ENCODE measurements at places on chromosomes 2 and 18.

- no peak for DNase-seq
Observed at GRCh38 chr18:11522992-11523391, 86.4 kb upstream of the SLC35G4 start.

- DNase-seq, result no peak
Observed at GRCh38 chr2:196431957-196432356, 207.6 kb upstream of the CCDC150 start.

- no peak for DNase-seq
Observed at GRCh38 chr18:22168360-22168921, 948 bp upstream of the GATA6 start.

DNA sequence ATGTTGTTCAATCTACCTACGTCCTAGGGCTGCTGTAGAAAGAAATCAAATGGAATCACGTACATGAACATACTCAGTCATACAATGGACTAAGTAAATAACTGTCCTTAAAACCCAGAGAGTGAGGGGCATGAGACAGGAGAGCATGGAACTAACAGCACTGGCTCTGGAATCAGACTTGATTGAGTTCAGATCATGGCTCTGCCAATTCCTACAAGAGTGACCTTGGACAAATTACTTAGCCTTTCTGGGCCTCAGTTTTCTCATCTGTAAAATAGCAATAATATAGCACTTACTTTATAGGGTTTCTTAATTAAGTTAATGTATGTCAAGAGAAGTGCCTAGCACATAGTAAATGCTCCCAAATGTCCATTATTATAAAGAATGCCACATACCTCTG is 106.8 kb downstream of the HNRNPLL start:
- no peak for DNase-seq

- no peak for DNase-seq
Observed at GRCh38 chr2:178287652-178288344, 93.5 kb downstream of the OSBPL6 start.

GRCh38 chr2:120267348-120267747 is 14.7 kb downstream of the RALB start:
- no peak for DNase-seq

GRCh38 chr2:236743039-236743920 is 173.7 kb downstream of the ACKR3 start:
- no peak for DNase-seq

DNA sequence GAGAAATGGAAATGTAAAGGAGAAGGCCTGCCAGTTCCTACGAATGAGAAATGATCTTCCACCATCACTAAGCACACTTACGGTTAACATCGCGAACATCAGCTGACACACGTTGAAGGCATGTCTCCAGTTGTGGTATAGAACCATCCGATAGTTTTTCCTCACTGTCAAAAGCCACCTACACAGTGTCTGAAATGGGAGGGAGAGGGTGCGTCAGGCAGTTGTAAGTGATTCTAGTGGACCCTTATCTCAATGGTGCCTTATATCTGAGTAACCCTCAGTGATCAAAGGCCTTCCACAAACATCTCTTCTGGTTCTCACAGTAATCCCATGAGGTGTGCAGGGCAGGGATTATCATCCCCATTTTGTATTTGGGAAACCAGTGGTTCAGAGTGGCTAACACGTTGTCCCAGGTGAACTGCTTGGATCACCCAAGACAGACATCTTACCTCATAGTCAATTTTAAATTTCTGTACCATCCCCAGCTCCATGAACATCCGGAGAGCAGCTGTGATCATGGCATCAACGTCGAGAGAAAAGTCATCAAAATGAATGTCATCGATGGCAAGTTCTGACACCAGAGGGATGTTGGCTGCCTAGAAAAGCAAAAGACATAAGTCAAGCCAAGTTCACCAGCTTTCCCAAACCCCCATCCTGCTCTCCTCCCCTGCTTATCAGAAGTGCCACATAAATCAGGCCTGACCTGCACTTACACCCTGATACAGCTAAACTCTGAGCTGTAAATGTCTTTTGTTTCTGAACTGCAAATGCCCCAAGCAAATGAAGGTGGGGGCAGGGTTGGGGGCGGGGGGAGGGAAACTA is 335.2 kb downstream of the AGPS start:
- no peak for DNase-seq

DNA sequence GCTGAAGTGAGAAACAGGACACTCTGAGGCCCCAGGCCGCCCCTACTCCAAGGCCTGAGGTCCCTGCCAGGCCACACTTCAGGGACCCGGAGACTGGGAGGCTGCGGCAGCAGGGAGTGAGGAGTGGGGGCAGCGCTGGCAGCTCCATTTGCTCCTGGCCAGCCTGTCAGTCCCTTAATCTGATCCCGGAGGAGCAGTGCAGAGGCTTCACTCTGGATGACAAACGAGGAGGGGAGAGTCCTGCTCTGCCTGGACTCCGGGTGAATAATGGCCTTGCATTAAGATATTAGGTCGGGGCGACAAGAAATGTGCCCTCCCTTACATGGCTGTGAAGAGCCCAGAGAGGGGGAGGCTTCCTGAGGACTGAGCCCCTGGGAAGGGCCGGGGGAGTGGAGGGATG is 14.3 kb upstream of the PRSS56 start:
- no peak for DNase-seq

- DNase-seq, result no peak
Observed at GRCh38 chr2:60880643-60881046, 729 bp upstream of the REL start.

GRCh38 chr2:187544371-187545080 is 9.7 kb downstream of the TFPI start:
- no peak for DNase-seq

GRCh38 chr2:43541165-43541564 is 54.7 kb downstream of the THADA start:
- DNase-seq, result no peak

- DNase-seq, result no peak
Observed at GRCh38 chr2:105907184-105907583, 162.5 kb downstream of the NCK2 start.

DNA sequence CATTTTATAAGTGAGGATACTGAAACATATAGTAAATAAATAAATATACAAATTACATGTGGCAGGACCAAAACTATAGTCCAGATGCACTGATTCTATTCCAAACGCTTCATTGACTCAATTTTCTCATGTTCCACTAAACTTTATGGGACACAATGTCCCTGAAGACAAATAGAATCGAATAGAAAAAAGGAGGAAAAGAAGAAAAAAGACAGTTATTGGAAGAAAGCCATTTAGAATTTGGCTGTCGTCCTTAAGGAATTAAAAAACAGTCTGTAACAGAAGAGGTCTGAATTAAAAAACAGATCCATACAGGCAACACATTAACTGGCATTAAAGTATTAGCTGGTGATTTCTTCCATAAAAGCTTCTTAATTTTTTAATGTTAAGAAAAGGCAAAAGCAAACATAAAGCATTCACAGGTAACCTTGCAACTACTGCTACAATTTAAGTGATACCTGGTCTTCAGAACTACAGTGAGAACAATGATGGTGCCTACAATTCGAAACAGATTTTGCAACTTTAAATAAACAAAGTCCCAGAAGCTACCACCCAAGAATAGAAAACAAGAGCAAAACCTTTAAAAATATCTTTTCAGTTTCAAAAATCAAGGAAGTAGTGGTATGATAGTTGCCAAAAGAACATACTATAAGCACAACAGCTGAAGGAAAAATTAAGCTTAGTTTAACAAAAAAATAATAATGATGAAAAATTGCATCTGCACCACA is 17.4 kb upstream of the CHAC2 start:
- no peak for DNase-seq

DNA sequence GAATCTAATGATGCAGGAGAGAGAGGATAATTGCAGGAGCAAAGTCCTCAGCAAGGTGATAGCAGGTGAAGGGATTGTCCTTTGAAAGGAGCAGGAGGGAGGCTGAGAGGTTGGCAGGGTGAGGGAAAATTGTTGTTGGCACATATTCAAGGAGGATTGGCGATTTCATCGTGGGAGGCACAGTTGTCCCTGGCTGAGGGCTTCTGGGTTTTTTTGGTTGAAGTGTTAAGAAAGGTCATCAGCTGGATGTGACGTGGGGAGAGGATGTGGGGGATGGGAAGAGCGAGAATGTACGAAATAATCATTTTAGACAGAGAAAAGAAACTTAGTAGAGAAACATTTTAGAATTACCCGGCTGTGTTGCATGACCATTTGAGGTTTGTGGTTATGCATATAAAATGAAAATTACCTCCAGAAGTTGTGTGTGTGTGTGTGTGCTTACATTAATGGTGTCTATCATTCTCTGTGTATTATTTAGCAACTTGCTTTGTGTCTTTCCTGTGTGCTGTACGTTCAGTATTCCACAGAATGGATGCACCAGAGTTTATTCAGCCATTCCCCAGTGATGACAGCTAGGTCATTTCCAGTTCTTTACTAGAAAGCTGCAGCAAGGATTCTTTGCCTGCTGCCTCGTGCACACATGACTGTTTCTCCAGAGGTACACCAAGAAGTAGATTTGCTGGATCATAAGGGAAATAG is 67.6 kb downstream of the SDC1 start:
- DNase-seq, result no peak

- DNase-seq, result no peak
Observed at GRCh38 chr2:199278099-199278498, 179.6 kb downstream of the SATB2 start.

DNA sequence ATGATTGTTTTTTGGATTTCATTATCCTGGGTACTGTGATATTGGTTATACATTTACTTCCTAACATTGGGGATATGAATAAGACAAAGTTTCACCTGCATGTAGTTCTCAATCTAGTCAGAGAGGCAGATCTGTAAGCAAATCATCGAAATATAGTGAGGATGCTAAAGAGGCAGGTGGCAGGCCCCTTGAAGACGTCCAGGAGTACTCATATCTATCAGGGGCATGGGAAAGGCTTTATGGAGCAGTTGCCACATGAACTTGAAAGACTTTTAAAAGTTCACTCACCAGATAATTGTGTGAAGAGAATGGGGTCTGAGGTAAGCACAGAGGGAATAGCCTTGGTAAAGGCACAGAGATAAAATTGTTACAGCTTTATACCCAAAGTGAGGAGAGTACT is 78.8 kb downstream of the EHBP1 start:
- no peak for DNase-seq

Measured in stimulated activated CD4-positive, alpha-beta T cell treated with anti-CD3 and anti-CD28 coated beads, Interleukin-15, amount 100 ng/mL, for 48 hours (primary cell).